HEK293T (cell line): ENCODE measurements at places on chromosomes 16 and 17.

GRCh38 chr16:27318392-27319256 lies 4.8 kb downstream of the IL4R start:
- DNase-seq, result no peak

DNA sequence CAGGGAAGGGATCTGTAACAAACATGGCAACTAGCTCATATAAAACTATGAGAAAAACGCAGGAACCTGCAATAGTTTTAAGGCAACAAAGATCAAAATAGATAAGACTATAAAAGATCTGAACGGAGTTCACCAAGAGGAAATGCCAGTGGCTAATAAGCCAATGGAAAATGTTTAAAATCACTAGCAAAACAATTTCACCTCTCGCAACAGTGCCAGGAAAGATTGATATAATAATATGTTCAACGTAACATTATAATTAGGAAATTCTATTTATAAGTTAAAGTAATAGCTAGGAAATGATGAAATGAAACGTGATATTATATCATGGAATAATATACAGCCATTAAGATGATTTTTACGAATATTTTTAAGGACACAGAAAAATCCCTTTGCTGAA lies 16.0 kb downstream of the MRC2 start:
- no peak for DNase-seq

GRCh38 chr17:13419676-13420075 lies 182.1 kb downstream of the HS3ST3A1 start:
- DNase-seq, result no peak

- no peak for DNase-seq
Observed at GRCh38 chr17:67488768-67489167, 111.7 kb downstream of the PITPNC1 start.
